ENCODE measurements at places on chromosomes 6 and 20.
A peak's percentile ranks its signal among the peaks of the same experiment; 100 is the strongest.

GRCh38 chr6:133341607-133342158 lies 100.5 kb downstream of the EYA4 start:
- no peak for DNase-seq

GRCh38 chr20:53360852-53361251 lies 232.8 kb downstream of the ZNF217 start:
- DNase-seq = no peak

DNA sequence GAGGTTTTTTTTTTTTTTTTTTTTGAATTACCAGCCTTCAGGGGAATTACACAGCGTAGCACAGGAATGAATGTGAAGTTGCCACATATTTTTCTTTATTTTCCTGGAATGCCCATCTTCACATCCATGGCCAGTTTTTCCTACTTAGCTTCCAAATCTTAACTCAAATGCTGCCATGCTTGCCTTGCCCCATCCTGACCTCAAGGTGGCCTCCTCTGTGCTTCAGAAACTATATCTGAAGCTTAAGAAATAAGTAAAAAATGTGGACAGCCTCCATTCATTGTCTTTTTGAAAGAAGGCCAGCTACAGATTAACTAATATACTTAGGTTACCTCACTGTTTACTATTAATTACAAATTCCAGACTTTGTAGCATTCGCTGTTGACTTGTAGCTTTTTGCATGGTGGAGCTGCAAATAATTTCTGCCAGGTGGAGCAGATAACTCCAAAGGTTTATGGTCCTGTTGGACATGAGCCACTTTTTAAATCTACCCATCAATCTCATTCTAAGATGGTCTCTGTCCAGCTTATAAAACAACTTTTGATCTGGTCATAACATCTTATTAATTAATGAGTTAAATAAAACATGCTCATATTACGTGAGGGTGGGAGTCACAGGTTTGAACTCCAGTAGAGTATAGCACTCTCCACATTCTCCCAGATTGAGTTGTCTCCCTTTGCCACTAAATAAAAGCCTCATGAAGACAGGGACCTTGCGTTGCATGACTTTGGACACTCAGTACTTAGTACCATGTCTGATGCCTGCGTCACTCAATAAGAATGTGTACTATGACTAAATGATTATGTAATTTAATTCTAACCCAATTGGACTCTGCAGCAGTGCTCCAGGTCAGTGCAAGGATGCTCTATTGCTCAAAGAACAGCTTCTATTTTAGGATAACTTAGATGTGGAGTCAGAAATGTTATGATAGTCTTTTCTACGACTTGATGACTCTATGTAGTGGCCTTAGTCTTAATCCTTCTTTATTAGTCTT lies 678.6 kb upstream of the CITED2 start:
- DNase-seq = no peak

- no peak for DNase-seq
These were observed 1.2 kb upstream of the DYNLRB1 start for GRCh38 chr20:34514897-34515483.

GRCh38 chr6:109690373-109690736 lies 647 bp downstream of the AK9 start:
- DNase-seq = peak; percentile 43

- DNase-seq = no peak
These were observed 57.9 kb downstream of the SAMD5 start for GRCh38 chr6:147566244-147566898.
